ENCODE measurements at places on chromosomes 3 and 15. TPM values are rescaled to one million over a fixed set of nuclear protein-coding genes. Genes with fewer than 3 reads are reported as not detected.

DNA sequence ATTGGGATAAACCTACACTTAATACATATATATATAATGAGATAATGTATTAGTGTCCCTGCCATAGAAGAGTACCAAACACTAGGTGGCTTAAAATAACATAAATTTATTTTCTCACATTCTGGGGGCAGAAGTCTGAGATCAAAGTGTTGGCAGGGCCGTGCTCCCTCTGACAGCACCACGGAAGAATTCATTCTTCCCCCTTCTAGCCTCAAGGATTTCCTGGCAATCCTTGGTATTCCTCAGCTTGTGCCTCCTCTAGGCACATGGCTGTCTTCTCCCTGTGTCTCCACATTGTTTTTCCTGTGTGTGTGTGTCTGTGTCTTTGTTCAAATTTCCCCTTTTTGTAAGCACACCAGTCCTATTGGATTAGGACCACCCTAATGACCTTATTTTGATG lies 115.2 kb upstream of the AGBL1 start:
- H3K36me3 ChIP-seq = no peaks in the 10 kb centered on the region
- no peak overlapping the region for H3K4me3 ChIP-seq
- no peaks in the 10 kb centered on the region for H3K4me1 ChIP-seq
- no peak for DNase-seq
- no peak overlapping the region for H3K27ac ChIP-seq

DNA sequence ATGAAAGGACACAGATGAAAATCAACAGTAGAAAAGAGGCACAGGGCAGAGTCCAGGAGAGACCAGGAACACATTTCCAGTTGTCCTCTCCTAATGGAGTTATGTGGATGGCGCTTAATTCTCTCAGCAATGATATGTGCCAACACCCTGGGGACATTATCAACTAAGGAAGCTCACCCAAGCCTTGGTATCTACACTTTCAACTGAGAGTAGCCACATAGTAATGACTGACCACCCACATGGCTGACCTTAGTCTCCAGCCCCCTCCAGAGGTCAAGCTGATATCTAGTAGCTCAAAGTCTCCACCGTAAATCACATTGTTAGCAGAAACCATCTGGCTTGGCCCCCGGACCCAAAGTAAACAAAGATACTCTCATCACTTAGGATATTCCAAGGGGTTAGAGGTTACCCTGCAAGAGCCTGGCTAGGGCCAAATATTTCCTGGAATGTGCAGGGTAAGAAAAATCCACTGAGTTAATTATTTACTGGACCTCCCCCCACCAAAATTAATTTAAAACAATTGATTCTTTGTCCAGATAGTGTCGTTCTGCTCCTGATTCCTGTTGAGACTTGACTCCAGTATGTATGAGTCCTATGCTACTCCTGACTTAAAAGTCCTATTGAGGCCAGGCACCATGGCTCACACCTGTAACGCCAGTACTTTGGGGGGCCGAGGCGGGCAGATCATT lies 24.8 kb downstream of the GABRR3 start:
- H3K27me3 ChIP-seq = no peaks in the 10 kb centered on the region
- DNase-seq = no peak
- H3K4me3 ChIP-seq = no peak overlapping the region
- no peaks in the 10 kb centered on the region for H3K4me1 ChIP-seq
- no peaks in the 10 kb centered on the region for H3K36me3 ChIP-seq

DNA sequence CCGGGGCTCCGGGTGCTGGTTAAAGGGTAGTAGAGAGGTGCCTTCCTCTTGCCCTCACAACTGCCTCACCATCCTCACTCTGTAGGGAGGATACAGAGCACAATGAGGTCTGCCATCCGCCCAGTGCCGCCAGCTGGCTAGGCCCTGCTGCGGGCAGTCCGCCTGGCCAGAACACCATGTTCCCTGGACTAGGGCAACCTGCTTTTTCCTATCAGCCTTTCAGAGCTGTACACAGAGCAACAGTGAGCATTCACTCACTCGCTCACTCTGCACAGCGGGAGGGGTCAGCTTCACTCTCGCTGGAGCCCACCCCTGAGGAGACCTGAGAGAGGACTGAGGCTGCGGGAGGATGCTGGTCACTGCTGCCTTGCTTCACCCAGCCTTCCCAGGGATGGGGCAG lies 218.7 kb upstream of the CHRNA7 start:
- H3K4me3 ChIP-seq = no peak overlapping the region
- H3K4me1 ChIP-seq = no peaks in the 10 kb centered on the region
- H3K27ac ChIP-seq = no peak overlapping the region
- no peak for DNase-seq

Gene FEZF2
- not detected for total RNA-seq

Gene CLDN18
- total RNA-seq = not detected

GRCh38 chr3:120081719-120082118 lies 12.5 kb downstream of the GSK3B start:
- no peak overlapping the region for H3K4me3 ChIP-seq
- no peak for DNase-seq
- no peaks in the 10 kb centered on the region for H3K27me3 ChIP-seq
- H3K36me3 ChIP-seq = no peaks in the 10 kb centered on the region

- H3K4me3 ChIP-seq = no peak overlapping the region
- no peaks in the 10 kb centered on the region for H3K36me3 ChIP-seq
- no peak for DNase-seq
- no peak overlapping the region for H3K27ac ChIP-seq
- H3K4me1 ChIP-seq = no peaks in the 10 kb centered on the region
- no peaks in the 10 kb centered on the region for H3K27me3 ChIP-seq
Observed at GRCh38 chr3:71602256-71602655, 18.7 kb upstream of the FOXP1 start.

- no peak overlapping the region for H3K4me3 ChIP-seq
- no peak for DNase-seq
Observed at GRCh38 chr3:159030138-159030670, 228.3 kb downstream of the MFSD1 start.

GRCh38 chr3:141489203-141489602 lies 2.4 kb downstream of the RASA2 start:
- H3K4me3 ChIP-seq = no peak overlapping the region
- H3K4me1 ChIP-seq = peaks cover 9% of the 10 kb centered on the region
- no peaks in the 10 kb centered on the region for H3K36me3 ChIP-seq
- no peaks in the 10 kb centered on the region for H3K27me3 ChIP-seq

DNA sequence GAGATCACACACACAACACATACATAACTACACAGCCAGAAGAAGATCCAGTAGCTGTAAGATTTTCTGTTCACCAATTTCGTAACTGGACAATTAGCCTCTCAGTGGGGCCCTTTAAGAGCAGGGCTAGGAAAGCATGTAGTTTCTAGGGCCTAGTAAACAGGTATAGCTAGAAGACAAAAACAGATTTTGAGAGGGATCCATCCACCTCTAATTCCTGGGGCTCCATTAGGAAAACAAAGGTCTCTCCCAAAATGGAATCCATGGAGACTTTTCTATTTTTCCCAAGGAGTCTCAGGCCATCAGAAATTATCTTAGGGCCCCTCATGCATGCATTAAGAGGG lies 10.5 kb downstream of the KIF15 start:
- DNase-seq = no peak
- H3K4me1 ChIP-seq = no peaks in the 10 kb centered on the region
- no peaks in the 10 kb centered on the region for H3K27me3 ChIP-seq
- no peak overlapping the region for H3K4me3 ChIP-seq

DNA sequence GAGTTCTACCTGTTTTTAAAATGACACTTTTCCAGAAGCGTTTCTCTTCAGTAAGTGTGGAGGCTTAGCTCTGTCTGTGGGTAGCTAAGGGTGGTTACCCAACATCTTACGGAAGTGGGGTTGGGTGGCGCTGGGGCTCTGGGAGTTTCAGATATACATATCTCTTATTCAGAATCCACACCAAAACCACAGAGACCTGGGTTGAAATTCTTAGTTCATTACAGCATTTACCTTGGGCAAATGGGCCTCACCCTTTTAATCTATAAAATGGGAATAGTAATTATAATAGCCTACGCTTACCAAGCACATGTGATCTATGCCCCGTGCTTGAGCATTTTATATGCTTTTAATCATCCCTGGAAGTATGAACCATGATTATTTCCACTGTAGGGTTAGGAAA lies 9.4 kb downstream of the PTPRG start:
- H3K27ac ChIP-seq = no peak overlapping the region
- DNase-seq = peak; percentile 65
- no peaks in the 10 kb centered on the region for H3K36me3 ChIP-seq
- no peaks in the 10 kb centered on the region for H3K27me3 ChIP-seq

GRCh38 chr15:90530250-90531051 lies 728 bp downstream of the CRTC3 start:
- H3K27me3 ChIP-seq = peaks cover 4% of the 10 kb centered on the region
- peak overlapping the region; percentile 73 for H3K4me3 ChIP-seq
- no peaks in the 10 kb centered on the region for H3K36me3 ChIP-seq
- H3K4me1 ChIP-seq = peaks cover 11% of the 10 kb centered on the region
- DNase-seq = peak; percentile 45

DNA sequence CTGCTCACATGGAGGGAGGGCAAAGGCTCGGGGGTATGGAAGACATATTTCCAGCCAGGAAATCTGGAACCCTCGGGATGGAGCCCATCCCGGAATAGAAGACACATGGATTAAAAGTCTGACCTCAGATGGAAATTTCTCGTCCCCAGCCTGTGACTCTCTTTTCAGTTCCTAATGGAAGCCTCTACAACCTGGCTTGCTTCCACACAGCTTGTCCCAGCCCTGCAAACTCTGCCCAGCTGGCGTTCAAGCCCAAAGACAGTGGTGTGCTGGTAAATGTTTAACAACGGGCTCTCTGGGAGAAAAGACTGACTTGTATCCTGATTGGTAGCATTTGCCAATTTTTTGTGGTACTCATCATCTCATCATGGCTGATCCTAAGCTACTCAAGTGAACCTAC lies 35.6 kb upstream of the TLE3 start:
- no peak overlapping the region for H3K27ac ChIP-seq
- H3K36me3 ChIP-seq = no peaks in the 10 kb centered on the region
- DNase-seq = no peak
- no peaks in the 10 kb centered on the region for H3K4me1 ChIP-seq

- peaks cover 10% of the 10 kb centered on the region for H3K4me1 ChIP-seq
- H3K4me3 ChIP-seq = no peak overlapping the region
- H3K27me3 ChIP-seq = no peaks in the 10 kb centered on the region
Observed at GRCh38 chr3:56347219-56347871, 120.9 kb downstream of the ERC2 start.

Gene RAB43
- total RNA-seq = 14.3 TPM

DNA sequence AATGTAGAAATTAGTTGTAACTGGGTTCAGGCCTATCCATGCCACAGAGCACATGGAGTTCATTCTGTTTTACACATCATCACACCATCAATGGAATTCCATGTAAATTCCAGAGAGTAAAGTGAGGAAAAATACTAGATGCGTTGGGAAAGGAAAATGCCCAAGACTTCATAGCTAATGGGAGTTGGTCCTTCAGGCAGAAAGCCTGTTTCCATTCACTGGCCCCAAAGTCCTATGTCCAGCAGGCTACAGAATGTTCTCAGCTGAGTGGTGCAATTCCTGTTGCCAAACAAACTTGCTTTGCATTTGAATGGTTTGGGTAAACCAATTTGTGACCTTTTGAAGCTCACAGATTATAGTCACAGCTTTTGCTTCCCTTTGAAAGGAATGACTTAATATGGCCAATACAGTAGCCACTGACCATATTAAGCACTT lies 164.6 kb upstream of the PFN2 start:
- no peak for DNase-seq
- H3K27ac ChIP-seq = no peak overlapping the region
- no peak overlapping the region for H3K4me3 ChIP-seq
- no peaks in the 10 kb centered on the region for H3K4me1 ChIP-seq
- no peaks in the 10 kb centered on the region for H3K36me3 ChIP-seq

- no peaks in the 10 kb centered on the region for H3K4me1 ChIP-seq
- no peak for DNase-seq
- H3K36me3 ChIP-seq = no peaks in the 10 kb centered on the region
- peaks cover 84% of the 10 kb centered on the region for H3K27me3 ChIP-seq
- no peak overlapping the region for H3K4me3 ChIP-seq
Observed at GRCh38 chr15:50016951-50017350, 102.1 kb downstream of the ATP8B4 start.
